Iris pigment epithelial cell (primary cell): ENCODE measurements at places on chromosomes 4 and X.

DNA sequence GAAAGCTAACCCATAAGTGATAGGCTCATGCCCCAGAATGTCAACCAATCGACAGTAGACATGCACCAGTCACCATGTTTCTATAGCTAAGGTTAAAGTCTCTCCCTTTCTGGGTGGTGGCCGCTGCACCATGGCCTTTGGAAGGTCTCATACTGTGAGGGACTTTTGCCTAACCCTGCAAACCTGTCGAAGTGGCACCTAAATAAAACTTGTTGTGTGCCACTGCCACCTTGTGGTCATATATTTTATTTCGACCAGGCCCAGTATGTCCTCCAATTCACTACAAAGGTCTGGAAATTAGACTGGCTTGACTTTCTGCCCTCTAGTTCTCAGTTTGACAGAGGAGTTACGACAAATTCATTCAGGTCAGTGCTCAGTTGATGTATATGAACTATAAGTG is 163.1 kb downstream of the SMARCA1 start:
- peak; percentile 54 for DNase-seq

DNA sequence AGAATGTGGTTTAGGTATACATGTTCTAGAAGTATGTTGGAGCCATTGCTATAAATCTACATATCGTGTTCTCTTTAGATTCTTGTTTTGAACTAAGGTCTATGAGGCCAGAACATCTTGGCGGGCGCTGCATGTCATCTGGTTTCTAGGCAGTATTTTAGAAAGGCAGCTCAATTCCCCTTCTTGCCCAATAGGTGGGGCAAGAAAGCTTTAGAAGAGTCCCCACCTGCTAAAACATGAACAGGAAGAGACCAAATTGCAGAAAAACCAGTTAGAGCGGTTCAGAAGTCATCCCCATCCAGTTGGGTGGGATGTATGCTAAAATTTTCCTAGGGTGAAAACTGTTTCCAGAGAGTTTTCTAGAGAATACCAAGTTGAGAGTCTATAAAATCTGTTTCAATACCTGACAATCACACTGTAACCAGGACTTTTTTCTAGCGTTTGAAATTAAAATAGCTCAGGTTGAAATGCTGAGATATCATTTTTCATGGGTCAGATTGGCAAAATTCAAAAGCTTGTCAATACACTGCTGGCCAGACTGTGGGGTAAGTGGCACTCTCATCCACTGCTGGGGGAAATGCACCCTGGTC is 17.5 kb upstream of the SH3KBP1 start:
- DNase-seq, result peak; percentile 49

DNA sequence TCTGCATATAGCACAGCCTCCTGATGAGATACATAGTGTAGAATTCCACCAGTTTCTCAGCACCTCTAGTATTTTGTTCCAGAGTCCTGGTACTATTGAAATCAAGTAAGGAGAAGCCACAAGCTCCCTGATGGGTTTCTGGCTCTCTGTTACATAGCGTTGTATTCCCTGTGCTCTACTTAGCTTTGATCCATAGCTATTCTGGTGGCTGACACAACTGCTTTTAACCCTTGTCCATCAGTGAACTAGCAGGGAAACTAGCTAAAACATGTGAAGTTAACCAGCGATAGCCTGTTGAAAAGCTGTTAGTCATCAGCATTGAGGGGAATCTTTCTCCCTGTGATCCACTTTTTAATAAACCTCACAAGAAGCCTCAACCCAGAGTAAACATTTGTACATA is 26.9 kb downstream of the NIPAL1 start:
- no peak for DNase-seq

DNA sequence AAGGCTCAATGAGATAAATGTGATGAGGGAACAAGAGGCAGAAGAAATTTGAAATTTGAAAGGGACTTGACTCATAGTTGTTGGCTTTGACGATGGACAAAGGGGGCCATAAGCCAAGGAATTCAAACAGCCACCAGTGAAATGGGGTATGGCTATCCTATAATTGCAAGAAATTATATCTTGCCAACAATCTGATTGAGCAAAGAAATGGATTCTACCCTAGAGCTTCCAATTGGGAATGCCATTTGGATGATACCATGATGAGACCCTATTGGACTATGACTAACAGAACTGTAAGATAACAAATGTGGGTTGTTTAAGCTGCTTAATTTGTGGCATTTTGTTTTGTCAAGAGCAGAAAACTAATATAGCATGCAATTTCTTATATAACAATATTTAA is 270.1 kb upstream of the ARSJ start:
- DNase-seq, result no peak
